ENCODE measurements at places on chromosomes 4 and X.

DNA sequence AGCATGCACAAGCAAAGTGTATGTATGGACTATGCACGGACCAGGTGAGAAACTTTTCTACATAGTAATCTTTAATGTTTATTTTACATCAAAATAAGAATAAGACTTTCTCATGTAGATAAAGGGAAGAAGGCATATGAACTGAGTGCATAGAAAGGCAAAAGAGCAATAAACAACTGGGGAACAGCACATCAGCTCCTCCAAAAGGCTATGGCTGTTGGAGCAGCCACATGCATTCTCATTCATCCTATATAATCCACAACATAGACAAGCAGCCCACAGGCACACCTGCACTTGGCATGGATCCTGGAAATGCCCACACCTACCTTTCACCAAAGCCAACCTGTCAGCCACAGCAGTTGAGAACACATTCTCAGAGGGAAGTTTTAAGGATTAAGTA is 586.9 kb upstream of the INTU start:
- DNase-seq, result no peak

- no peak for DNase-seq
Measured at GRCh38 chrX:7191681-7192110, 43.7 kb upstream of the PUDP start.

- no peak for DNase-seq
Measured at GRCh38 chr4:75142850-75143249, 209.9 kb downstream of the PARM1 start.

DNA sequence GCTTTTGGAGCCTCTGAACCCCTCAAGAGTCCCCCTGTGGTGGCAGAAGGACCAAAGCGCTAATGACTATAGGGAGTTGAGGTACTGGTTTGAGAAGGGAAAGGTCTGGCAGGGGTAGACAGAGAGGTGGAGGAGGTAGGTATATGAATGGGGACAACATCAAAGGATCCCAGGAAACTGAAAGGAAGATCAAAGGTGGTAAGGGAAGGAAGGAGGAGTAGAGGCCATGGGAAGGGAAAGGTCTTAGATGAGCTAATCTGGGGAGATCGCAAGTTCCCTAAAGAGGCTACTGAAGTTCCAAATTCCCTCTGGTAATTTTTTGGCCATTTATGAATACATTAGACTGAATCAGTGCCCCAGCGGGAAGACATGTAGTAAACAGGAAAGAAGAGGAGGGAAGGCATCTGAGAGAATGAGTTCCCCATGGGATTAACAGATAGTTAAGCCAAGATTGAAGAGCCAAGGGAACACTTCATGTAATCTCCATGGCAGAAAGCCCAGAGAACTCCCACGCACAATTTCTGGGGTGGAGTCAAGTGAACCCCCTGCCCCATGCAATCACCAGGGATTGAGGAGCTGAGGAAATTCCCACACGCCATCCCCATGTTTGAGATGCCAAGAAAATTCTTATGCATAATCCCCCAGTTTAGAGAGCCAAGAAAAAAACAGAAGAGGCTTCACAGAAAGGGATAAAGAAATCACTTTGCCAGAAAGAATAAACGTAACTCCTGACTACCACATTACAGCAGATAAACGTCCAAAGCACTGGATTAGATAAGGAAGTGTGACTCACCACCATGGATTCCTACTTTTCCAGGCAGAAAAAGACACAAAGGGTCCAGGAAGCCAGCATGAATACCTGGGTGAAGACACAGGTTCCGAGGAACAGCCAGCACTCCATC is 25.8 kb downstream of the ZNF630 start:
- DNase-seq, result no peak

- DNase-seq, result no peak
Measured at GRCh38 chr4:1855333-1856070, 454 bp downstream of the LETM1 start.

DNA sequence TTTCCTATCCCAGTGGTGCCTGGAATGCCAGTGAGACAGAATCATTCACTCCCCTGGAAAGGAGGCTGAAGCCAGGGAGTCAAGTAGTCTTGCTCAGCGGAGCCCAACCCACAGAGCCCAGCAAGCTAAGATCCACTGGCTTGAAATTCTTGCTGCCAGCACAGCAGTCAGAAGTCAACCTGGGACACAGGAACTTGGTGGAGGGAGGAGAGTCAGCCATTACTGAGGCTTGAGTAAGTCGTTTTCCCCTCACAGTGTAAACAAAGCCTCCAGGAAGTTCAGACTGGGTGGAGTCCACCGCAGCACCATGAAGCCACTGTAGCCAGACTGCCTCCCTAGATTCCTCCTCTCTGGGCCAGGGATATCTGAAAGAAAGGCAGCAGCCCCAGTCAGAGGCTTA is 283.2 kb upstream of the CPEB2 start:
- no peak for DNase-seq

DNA sequence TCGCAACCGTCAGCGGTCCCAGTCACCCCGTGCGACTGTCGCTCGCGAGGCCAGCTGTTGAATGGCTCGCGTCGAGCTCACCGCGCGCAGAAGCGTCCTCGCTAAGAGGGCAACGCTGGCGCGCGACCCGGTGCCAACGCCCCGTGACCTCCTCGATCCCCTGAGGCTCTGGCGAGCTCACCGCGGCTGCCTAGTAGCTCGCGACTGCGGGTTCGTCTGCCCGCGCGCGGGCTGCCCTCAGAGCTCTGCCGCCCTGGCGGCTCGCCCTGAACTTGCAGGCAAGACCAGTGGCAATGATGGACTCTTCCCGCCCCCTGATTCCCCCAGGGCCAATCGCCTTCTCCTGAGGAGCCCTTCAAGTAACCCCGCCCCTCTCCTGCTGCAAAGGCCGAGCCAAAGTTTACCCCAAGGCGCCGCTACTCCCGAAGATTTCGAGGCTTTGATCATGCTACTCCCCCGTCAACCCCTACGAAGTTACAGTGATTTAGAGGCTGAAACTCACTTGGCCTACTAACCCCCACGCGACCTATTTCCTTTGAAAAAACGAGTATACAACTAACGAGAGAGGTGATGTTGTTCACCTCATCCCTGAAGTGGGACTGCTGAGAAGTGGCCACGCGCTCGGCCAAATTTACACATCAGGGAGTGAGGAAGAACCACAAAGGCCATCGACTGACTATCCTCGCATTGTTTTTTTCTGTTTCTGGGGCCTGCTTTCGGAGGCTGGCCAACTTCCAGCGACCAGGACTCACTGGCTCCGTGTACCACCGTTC is 37.5 kb downstream of the PGRMC1 start:
- no peak for DNase-seq

GRCh38 chrX:47145395-47146120 is 537 bp downstream of the RBM10 start:
- no peak for DNase-seq

- no peak for DNase-seq
Measured at GRCh38 chrX:17638731-17639130, 98.6 kb upstream of the SCML1 start.

GRCh38 chrX:16472345-16472744 is 177.6 kb upstream of the S100G start:
- no peak for DNase-seq

- DNase-seq, result no peak
Measured at GRCh38 chr4:76616526-76616925, 181.5 kb downstream of the SHROOM3 start.

DNA sequence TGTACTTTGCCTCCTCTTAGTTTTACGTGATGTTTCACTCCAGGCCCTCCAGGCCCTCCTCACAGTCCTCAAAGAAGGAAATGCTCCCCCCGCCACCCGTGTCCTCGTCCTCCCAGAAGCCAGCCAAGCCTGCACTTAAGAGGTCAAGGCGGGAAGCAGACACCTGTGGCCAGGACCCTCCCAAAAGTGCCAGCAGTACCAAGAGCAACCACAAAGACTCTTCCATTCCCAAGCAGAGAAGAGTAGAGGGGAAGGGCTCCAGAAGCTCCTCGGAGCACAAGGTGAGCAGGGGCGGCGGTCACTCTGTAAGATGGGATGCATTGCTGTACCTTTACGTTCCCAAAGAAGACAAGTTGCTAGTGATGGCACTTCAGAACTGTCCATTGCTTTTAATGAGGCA is 94.4 kb downstream of the KLHL8 start:
- no peak for DNase-seq

GRCh38 chrX:29872831-29873230 is 342.5 kb upstream of the MAGEB2 start:
- DNase-seq, result no peak

GRCh38 chr4:8079031-8079885 is 79.4 kb downstream of the ABLIM2 start:
- DNase-seq, result peak; percentile 29

GRCh38 chrX:23664496-23664895 is 2.8 kb upstream of the PRDX4 start:
- DNase-seq, result no peak

DNA sequence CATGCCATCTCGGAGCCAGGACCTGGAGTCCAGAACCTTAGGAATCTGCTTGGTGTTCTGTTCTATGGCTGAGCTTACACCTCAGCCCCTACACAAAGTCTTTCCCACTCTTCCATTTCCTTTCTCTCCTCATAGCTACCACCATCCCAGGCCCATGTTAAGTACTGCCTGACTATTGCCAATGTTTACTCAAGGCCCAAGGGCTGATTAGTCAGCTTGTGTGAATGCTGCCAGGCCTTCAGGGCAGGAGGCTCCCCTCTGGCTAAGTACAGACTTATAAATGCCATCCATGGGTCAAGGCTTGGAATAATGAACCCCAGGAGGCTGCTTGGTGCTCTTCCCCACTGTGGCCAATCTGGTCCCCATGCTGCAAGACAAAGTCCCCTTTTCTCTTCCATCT is 411.6 kb upstream of the MAGEB18 start:
- no peak for DNase-seq

DNA sequence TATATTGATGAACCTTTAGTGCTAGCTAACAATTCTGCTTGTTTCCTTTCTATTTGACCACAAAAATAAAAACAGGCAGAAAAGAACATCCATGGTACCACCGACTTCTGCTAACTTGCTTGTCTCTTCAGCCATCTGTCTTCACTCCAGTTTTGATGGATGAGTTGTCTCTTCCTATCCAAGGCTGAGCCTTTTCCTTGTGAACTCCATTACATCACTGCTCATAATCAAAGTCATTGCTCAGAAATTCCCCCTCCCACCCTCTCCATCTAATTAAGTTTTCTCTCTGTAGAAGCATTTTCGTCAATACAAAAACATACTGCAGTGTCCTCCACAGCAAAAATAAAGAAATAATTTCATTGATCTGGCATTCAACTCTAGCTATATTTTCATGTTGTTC is 184.4 kb downstream of the SPCS3 start:
- DNase-seq, result no peak

- DNase-seq, result no peak
Measured at GRCh38 chr4:55754754-55755350, 64.7 kb upstream of the EXOC1L start.

DNA sequence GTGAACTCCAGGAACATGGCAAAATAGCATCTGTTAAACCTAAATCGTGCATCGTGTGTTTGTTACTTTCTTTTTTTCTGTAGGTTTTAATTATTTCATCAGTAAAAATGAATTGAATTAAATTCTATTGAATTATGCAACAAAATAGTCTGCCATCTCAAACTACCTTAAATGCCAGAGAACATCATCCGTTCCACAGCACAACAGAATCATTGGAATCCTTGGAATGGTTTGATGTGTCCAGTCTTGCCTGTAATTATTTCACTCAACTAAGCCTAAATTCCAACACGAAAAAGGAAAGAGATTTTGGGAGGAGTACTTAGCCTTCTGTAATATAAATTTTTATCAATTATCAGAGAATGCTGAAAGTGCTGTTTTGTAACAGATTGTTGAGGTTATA is 17.1 kb upstream of the SLC7A11 start:
- DNase-seq, result no peak

DNA sequence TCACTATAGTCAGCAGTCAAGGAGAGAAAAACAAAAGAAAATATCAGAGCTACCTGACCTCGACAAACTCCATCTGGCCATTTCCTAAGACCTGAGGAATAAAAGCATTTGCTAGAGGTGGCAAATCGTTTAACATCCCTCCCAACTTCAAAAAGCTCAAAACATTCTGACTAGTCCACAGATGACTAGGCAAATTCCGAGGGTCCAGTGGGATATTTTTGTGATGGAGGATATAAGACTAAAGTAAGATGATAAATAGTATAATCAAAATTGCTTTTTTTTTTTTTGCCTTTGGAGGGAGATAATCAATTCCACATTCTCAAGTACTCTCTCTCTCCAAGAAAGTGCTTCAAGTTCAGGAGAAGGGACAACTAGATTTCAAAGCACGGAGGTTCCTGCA is 119.1 kb upstream of the ETNPPL start:
- DNase-seq, result no peak

DNA sequence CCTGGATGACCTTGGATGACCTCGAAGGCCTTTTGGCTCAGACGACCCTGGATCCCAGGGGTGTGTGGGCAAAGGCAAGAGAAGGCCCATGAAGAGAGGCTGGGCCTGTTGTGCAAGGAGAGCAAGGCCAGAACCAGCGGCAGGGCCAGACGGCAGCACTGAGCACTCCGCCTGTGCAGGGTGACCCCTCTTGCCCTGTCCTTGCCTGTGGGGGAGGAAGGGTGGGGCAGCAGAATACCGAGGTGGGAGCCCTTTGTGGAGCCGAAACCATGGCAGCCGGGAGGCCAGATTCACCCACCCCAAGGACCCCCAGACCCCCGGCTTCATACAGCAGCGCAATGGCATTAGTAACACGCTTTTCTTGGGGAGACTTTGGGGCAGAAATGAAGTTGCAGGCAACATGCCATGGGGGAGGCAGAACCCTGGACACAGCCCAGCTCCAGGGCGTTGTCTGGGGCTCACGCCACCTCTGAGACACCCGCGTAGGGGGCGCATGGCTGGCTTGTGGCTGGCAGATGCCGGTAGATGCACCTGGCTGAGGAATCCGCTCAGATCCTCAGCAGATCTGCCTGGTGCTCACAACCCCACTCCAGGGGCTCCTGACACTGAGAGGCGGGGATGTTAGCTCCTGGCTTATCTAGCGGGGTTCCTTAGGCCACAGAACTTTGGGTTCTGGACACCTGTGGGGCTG is 114.5 kb downstream of the FAM53A start:
- DNase-seq, result no peak

DNA sequence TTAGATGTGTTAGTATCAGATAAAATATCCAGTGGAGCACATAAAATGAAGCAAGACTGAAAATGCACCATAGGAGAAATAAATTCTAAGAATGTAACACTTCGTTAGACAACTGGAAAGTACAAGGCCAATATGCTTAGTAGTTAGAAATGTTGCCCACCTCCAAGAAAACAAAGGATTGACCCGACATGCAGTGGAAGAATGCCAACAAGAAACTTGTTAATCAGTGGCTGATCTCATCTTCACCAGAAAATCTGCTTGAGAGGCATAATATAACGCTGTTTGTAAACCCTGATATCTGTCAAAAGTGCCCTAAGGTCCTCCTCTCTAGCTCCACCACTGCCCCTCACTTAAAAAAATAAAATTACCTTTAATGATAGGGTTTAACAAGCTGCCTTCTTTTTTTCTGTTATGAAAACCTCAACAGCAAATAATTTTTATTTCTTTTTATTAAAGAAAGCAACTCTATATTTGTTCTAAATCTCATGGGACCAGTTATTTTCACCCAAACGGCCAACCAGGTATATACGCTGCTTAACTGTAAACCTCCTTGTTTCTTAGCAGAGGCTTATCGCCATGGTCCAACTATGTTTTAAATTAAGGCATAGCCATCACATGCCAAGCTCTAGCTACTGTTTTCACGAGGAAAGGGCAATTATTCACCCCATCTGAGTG is 1.8 kb downstream of the RASGEF1B start:
- DNase-seq, result no peak
